Kasumi-1 (cell line): ENCODE measurements at places on chromosomes 12 and 14.

DNA sequence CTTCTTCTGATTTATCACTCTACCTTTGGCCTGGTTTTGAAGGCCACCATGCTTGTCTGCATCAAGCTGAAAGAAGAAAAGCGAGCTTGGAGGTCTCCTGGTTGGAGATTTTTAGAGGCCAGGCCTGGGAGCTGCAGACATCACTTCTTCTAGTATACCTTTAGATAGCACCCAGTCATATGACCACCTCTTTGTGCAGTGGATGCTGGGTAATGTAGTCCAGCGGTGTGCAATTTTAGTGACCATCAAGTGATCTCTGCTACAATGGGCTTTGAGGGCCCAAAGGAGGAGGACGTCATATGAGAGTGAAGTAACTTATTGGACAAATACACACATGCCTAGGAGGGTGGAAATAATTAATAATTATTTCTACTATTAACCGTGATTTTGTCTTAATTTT is 15.2 kb upstream of the WNT5B start:
- DNase-seq: no peak

GRCh38 chr12:56571121-56571520 is 49.5 kb downstream of the RBMS2 start:
- no peak for DNase-seq

DNA sequence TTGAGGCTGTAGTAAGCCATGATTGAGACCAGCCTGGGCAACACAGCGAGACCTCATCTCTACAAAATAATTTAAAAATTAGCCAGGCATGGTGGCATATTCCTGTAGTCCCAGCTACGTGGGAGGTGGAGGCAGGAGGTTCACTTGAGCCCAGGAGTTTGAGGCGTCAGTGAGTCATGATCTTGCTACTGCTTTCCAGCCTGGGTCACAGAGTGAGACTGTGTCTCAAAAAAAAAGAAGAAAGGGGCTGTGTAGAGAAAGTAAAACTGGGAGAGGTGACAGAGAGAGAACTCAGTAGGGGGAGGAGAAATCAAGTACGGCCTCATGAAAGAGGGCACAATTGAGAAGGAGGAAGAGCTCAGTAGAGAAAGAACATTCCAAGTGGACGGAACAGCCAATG is 12.4 kb downstream of the TECPR2 start:
- DNase-seq: no peak

- no peak for DNase-seq
Measured at GRCh38 chr14:91685600-91685999, 46.3 kb downstream of the CATSPERB start.

GRCh38 chr14:76985540-76986230 is 42.8 kb downstream of the IRF2BPL start:
- DNase-seq: no peak

DNA sequence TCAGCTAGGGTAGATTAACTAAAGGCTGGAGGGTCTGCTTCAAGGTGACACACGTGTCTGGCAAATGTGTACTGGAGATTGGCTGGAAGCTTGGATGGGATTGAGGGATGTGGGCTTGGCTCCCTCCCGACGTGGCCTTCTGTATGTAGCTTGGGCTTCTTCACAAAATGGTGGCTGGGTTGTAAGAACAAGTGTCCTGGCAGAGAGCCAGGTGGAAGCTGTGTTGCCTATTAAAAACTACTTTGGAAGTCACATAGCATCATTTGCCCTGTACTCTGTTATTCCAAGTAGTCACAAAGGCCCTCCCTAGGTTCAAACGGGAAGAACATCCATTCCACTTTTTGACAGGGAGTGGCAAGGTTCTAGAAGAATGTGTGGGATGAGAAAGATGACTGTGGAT is 174.1 kb upstream of the PRICKLE1 start:
- no peak for DNase-seq

GRCh38 chr14:81341781-81342180 is 58.3 kb downstream of the STON2 start:
- no peak for DNase-seq

DNA sequence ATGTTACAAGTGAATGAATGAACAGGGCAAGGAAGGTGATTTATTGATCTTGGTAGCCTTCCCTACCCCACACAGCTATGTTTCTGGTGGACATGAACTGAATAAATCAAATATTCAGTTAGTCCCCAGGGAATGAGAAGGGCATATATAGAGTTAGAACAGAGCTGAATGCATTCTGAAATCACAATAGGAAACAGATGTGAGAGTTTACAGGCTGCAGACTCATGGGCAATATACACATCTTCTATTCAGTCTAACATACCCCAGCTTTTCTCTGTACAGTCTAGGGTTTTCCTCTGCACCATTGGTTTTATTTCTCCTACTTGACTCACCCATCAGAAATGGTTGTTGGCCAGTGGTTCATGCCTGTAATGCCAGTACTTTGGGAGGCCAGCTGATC is 7.3 kb upstream of the STX2 start:
- DNase-seq: no peak

DNA sequence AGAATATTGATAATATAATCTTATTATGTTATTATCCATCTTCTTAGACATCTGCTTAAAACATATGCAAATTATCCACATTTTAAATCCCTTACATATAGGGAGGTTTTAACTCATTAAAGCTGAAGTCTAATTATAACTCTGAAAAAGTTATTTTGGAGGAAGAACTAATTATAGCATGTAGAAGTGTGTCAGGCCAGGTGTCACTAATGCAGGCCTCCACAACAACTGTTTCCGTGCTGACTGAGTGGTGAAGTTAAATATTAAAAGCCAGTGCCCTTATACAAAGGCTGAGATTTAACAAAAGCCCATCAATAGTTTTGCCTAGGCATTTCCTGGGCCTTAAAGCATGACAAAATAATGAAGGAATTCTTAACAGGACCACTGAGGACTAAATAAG is 157.4 kb downstream of the LRRK2 start:
- no peak for DNase-seq

DNA sequence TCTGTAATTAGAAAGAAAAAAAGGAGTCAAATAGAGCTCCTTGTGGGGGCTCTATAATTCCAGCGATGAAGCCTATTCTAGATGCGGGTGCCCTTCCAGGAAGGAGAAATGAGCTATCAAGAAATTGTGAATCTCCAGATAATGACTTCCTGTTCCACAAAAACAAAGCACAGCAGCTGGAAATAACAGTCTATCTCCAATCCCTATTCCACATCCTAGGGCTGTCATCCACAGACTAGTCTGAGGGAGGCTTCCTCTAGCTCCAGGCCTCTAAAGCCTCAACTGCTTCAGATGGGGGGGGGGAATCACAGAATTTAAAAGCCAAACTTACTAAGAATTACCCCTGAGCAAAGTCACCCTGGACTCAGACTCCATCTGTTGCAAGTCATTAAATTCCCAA is 77.4 kb upstream of the GTF2A1 start:
- DNase-seq: no peak

DNA sequence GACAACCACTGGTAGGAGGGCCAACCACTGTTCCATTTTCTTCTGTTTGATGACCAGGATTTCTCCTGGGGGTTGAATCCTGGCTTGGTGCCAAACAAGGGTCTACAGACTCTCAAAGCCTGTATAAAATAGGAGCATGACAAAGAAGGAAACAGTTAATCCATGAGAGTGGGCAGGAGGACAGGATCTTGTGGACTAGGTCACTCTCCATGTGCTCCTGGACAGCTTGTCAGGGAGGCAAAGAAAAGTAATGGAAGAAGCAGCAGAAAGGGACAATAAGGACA is 243.7 kb downstream of the AKAP6 start:
- DNase-seq: no peak

GRCh38 chr14:37816743-37817295 is 221.4 kb downstream of the TTC6 start:
- no peak for DNase-seq

DNA sequence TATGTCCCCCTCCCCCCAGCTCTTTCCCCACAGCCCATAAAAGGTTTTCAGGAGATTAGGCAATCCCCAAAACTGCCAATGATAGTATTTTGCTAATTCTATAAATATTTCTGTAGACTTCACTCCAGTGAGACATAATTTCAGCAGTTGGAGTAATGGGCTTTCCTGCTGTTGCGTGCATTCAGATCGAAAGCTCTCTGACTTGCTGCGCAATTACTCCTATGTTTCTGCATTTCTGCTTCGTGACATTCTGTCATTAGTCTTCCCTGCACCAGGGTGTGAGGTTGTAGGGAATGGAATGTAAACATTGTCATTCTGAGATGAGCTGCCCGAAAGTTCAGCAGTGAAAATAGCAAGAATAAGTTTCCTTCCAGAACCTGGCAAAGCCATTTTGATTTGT is 58.2 kb downstream of the SAMD4A start:
- no peak for DNase-seq

GRCh38 chr14:89927186-89927865 is 27.2 kb downstream of the EFCAB11 start:
- no peak for DNase-seq

GRCh38 chr14:104135904-104136471 is 2.4 kb upstream of the KIF26A start:
- no peak for DNase-seq

- no peak for DNase-seq
Measured at GRCh38 chr12:78959556-78959955, 95.0 kb downstream of the SYT1 start.

GRCh38 chr14:104253223-104253822 is 114.9 kb downstream of the KIF26A start:
- no peak for DNase-seq

DNA sequence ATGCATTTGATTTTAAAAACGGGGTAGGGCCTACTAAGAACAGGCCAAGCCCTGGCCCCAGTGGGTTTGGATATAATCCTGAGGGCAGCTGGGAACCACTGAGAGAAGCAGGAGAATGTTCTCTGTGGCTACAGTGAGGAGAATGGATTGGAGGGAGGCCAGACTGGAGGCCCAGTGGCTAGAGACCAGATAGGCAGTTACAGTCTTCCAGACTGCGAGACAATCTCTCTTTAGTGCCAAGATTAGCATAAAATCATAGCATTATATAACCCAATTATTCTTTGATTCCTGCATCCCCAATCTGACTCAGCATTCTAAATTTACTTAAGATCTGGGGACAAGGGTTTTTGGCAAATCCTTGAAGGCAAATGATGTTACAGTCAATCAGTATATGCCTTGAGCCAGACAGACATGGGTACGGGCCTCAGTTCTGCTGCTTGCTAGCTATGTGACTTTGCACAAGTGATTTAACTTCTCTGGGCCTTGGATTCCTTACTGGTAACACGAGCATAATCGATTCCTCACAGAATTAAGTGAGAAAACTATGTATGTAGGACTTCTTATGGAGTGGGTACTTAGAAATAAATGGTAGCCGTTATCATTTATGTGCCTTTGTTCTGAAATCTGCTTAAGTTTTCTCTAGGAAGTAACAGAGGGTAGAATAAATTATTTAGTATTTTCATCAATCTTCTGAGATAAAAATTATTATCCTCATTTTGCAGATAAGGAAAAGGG is 18.3 kb downstream of the NINJ2 start:
- DNase-seq: no peak

DNA sequence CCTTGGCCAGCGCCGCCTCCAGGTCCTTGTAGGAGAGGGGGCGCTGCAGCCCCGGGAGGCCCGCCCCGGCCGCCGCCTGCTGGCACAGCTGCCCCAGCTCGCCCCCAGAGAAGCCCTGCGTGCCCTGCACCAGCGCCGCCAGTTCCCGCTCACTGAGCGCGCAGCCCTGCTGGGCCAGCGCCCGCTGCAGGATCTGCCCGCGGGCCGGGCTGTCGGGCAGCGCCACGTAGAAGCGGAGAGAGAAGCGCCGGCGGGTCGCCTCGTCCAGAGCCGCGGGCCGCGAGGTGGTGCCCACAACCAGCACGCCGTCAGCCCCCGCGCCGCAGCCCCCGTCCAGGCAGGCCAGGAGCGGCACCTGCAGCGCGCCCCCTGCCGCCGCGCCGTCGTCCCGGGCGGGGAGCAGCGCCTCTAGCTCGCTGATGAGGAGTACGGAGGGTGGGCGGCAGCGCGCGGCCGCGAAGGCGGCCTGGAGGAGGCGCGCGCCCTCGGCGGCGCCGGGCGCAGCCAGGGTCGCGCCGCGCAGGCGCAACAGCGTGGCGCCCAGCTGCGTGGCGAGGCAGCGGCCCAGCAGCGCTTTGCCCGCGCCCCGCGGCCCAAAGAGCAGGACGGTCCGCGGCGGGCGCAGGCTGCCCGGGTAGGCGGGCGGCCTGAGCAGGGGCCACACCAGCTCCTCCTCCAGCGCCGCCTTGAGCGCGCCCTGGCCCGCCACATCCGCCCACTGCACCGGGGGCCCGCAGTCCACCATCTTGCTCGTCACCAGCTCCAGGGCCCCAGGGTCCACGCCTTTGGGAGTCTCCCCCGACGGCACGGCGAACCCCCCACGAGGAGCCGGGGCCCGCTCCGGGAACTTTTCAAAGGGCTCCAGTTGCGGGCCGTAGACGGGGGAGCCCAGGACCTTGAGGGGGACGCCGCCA is 27.7 kb downstream of the FIGNL2 start:
- DNase-seq: no peak

- DNase-seq: no peak
Measured at GRCh38 chr12:92603741-92604432, 98.9 kb upstream of the PLEKHG7 start.

- DNase-seq: no peak
Measured at GRCh38 chr12:13162904-13163303, 33.6 kb upstream of the EMP1 start.

DNA sequence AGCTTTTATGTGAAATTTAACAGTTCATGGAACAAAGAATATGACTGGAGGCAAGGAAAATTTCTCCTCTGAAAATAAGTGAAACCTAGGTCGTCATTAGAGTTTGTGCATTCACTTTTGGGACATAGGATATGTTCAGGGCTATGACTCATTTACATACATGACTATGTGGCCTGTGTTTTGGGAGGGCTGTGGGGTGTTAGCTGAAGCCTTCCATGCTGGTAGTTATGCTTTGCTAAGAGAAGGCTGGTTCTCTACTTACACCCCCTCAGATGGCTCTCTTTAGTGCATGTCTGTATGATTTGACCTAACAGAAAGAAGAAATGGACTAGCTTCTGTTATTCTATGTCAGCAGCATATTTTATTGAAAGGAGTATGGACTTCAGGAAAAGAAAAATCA is 416.5 kb upstream of the GARIN6 start:
- DNase-seq: no peak

- no peak for DNase-seq
Measured at GRCh38 chr12:124369827-124370378, 75.0 kb downstream of the RFLNA start.

GRCh38 chr14:33737446-33737845 is 213.4 kb downstream of the EGLN3 start:
- no peak for DNase-seq

- DNase-seq: no peak
Measured at GRCh38 chr12:130463818-130464670, 126.4 kb downstream of the PIWIL1 start.

DNA sequence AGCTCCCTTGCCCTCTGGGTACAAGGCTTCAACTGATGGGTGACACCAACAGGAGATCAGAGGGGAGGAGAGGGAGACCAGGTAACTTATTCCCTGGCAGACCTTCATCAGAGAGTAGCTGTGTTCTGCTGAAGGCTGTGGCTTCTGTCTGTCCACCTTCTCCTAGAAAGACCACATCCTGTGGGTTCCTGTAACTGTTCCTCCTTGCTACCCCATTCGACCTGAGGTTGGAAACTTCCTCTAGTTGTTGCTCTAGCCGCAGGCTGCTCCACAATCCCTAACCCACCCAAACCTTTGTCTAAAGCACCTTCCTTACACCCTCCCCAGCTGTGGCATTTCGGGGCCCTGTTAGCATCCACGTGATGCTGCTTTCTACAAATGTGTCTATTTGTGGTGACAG is 454.2 kb downstream of the DPF3 start:
- DNase-seq: peak; percentile 46

GRCh38 chr14:79091381-79091963 is 921.3 kb downstream of the NRXN3 start:
- no peak for DNase-seq

- no peak for DNase-seq
Measured at GRCh38 chr12:19451196-19451595, 11.9 kb downstream of the AEBP2 start.

- DNase-seq: no peak
Measured at GRCh38 chr14:92507174-92507768, 6.3 kb upstream of the RIN3 start.
